ENCODE measurements at places on chromosomes 1 and 21.

- no peak overlapping the region for H3K27ac ChIP-seq
- H3K4me1 ChIP-seq, result no peaks in the 10 kb centered on the region
- H3K4me3 ChIP-seq, result no peak overlapping the region
- H3K36me3 ChIP-seq, result no peaks in the 10 kb centered on the region
Observed at GRCh38 chr1:247224822-247225221, 31.1 kb upstream of the VN1R5 start.

DNA sequence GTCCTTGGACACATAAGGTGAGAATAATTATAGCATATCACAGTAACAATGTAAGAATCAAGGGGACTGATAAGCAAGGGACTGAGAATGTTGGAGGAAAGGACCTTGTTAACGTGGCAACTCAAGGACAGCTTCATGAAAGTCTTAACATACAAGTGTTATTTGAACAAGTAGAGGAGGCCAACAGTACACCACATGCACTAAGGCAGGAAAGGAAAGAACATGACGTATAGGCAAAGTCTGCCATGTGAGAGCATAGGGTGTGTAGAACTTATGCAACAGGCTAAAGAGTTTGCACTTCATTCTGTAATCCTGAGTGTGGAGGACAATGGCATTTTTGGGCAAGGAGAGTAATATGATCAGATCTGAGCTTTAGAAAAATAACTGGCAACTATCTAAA is 33.3 kb upstream of the DIRAS3 start:
- no peak overlapping the region for H3K27ac ChIP-seq
- H3K27me3 ChIP-seq, result no peaks in the 10 kb centered on the region
- DNase-seq, result no peak
- H3K36me3 ChIP-seq, result no peaks in the 10 kb centered on the region

DNA sequence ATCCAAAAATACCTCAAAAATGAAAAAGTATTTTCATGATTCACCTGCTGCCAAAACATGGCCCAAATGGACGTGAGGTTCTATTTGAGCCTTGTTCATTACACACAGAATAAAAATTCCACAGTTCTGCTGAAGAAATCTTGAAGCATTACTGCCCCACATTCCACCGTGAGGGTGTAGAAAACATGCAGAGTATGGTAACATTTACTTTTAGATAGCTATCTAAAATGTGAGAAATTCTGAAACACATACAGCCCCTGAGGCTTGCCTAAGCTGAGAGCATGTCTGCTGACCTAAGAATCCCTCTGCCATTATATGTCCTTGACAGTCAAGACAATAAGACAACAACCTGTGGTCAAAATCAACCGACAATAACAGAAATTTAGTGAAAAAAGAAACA is 186.5 kb downstream of the DSCAM start:
- no peak for DNase-seq
- no peaks in the 10 kb centered on the region for H3K27me3 ChIP-seq
- no peak overlapping the region for H3K4me3 ChIP-seq
- H3K4me1 ChIP-seq, result no peaks in the 10 kb centered on the region
- H3K36me3 ChIP-seq, result no peaks in the 10 kb centered on the region

- H3K36me3 ChIP-seq, result no peaks in the 10 kb centered on the region
- H3K27ac ChIP-seq, result no peak overlapping the region
- H3K27me3 ChIP-seq, result no peaks in the 10 kb centered on the region
- no peak overlapping the region for H3K4me3 ChIP-seq
Observed at GRCh38 chr1:235820061-235820460, 46.6 kb downstream of the LYST start.

- DNase-seq, result no peak
- no peaks in the 10 kb centered on the region for H3K27me3 ChIP-seq
- H3K27ac ChIP-seq, result no peak overlapping the region
- no peaks in the 10 kb centered on the region for H3K36me3 ChIP-seq
- H3K4me3 ChIP-seq, result no peak overlapping the region
- H3K4me1 ChIP-seq, result peaks cover 16% of the 10 kb centered on the region
Observed at GRCh38 chr1:184004935-184005334, 32.6 kb downstream of the COLGALT2 start.

DNA sequence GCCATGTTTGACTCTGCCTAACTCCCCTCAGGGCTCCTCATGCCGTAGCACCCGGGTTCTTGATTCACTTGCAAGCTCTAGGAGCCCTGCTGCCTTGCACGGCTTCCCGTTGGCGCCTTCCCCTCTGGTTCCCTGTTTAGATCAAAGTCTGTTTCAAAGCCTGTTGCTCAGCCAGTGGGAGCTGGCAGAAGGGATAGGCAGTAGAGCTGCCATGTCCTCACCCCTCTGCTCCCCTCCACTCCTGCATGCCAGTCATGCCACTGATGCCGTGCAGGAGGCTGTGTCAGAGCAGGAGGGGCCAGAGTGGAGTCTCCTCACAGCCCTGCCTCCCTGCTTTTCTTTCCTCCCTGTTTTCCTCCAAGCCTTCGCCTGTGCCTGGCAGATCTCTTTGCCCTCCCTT is 26.5 kb downstream of the HMGCS2 start:
- no peak overlapping the region for H3K27ac ChIP-seq
- H3K4me1 ChIP-seq, result no peaks in the 10 kb centered on the region
- H3K36me3 ChIP-seq, result peaks cover 12% of the 10 kb centered on the region
- H3K27me3 ChIP-seq, result no peaks in the 10 kb centered on the region

DNA sequence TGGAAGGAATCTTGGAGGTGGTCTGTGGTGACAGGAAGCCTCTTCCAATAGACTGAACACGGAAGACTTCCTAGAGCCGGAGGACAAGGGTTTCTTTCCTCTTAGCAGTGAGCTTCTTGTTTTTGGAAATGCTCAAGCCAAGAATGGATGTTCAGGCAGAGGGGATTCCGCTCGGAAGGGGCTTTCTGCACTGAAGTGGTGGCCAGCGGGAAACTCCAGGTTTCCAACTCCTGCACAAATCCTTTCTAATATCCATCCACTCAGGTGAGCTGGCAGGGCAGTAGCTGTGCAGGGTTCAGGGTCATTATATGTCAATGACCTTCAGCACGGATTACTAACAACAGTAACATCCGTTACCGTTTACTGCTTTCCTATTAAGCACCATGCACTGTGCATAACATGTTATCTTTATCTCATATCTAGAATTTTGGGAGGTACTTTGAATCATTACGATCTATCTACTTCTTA is 573 bp upstream of the CPT2 start:
- no peaks in the 10 kb centered on the region for H3K36me3 ChIP-seq
- peak overlapping the region; percentile 88 for H3K4me3 ChIP-seq
- H3K27me3 ChIP-seq, result no peaks in the 10 kb centered on the region
- DNase-seq, result peak; percentile 40
- H3K27ac ChIP-seq, result peak overlapping the region; percentile 87

DNA sequence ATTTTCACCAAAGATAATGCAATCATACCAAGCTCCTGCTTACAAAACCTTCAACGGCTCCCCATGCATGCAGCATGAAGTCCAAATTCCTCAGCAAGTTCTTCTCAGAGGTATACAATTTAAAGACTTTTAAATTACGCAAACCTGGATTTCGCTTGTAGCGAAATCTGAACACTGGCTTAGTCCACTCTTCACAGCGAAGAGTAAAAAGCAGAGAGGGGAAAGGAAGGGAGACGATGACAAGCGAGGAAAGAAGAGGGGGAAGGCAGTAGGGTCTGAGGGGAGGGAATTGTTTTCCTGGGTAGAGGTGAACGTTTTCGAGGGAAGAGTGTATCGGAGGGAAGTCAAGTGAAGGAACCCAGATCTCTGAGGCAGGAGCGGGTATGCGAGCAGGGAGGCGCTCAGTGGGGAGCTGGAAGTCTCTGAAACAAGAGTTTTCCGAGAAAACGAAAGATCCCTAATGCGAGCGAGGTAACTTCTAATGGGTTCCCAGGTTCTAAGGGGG is 790 bp downstream of the TESK2 start:
- peak overlapping the region; percentile 89 for H3K4me3 ChIP-seq
- peaks cover 4% of the 10 kb centered on the region for H3K4me1 ChIP-seq
- H3K27me3 ChIP-seq, result no peaks in the 10 kb centered on the region
- H3K36me3 ChIP-seq, result no peaks in the 10 kb centered on the region

- no peak overlapping the region for H3K27ac ChIP-seq
- DNase-seq, result peak; percentile 71
- H3K36me3 ChIP-seq, result no peaks in the 10 kb centered on the region
- no peaks in the 10 kb centered on the region for H3K4me1 ChIP-seq
- H3K4me3 ChIP-seq, result no peak overlapping the region
Observed at GRCh38 chr1:179550746-179551682, 24.7 kb downstream of the NPHS2 start.

- H3K4me3 ChIP-seq, result no peak overlapping the region
- H3K27me3 ChIP-seq, result peaks cover 5% of the 10 kb centered on the region
- H3K27ac ChIP-seq, result no peak overlapping the region
- no peaks in the 10 kb centered on the region for H3K36me3 ChIP-seq
- no peaks in the 10 kb centered on the region for H3K4me1 ChIP-seq
Observed at GRCh38 chr21:35732788-35733187, 327.5 kb downstream of the SETD4 start.

DNA sequence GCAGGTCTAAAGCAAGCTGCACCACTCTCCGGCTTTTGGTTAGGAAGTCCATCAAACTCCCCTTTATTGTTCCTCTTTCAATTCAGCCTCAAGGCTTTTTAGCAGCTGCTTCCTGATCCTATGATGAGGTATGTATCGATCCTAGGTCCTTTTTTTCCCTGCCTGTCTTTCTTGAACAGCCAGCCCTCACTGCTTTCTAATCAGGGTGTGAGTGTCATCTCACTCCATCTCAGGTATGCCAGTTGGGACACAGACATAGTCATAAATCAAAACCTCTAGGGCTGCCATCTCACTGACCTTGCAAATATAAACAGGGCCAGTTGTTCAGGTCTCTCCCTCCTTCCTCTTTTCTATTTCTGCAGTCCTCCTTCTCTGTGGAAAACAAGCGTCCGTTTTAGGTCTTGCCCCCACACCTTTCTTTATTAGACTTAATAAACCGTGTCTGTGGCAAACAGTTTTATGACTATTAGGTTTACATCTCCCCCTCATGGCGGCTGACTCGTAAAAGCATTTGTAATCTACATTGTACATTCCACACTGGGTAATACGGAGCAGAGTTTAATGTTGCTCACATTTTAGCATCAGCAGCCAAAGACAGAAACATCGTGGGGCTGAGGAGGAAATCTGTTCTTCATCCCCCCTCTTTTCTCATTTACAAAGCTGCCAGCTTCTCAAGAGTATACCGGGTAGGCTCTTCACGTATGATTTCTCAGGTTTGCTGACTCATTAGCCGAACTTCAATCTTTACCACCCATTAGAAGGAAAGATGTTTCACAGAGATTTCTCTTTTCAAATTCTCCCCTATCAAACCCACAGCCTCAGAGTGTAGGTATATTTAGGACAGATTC is 11.6 kb downstream of the STYXL2 start:
- H3K4me1 ChIP-seq, result no peaks in the 10 kb centered on the region
- no peak overlapping the region for H3K27ac ChIP-seq
- H3K36me3 ChIP-seq, result no peaks in the 10 kb centered on the region
- H3K4me3 ChIP-seq, result no peak overlapping the region

DNA sequence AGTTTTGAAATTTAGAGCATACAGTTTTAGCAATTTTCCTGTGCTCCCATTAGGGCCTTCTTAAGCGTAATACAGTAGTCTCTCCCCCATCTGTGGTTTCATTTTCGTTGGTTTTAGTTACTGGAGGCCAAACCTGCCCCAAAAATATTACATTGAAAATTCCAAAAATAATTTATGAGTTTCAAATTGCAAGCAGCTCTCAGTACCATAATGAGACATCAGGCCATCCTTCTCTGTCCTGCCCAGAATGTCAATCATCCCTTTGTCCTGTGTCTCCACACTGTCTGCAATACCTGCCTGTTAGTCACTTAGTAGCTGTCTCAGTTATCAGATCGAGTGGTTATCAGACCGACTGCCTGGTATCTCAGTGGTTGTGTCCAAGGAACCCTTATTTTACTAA is 45.4 kb downstream of the ADSS2 start:
- no peak for DNase-seq
- H3K36me3 ChIP-seq, result peaks cover 46% of the 10 kb centered on the region
- no peaks in the 10 kb centered on the region for H3K4me1 ChIP-seq
- H3K4me3 ChIP-seq, result no peak overlapping the region
- H3K27me3 ChIP-seq, result no peaks in the 10 kb centered on the region

DNA sequence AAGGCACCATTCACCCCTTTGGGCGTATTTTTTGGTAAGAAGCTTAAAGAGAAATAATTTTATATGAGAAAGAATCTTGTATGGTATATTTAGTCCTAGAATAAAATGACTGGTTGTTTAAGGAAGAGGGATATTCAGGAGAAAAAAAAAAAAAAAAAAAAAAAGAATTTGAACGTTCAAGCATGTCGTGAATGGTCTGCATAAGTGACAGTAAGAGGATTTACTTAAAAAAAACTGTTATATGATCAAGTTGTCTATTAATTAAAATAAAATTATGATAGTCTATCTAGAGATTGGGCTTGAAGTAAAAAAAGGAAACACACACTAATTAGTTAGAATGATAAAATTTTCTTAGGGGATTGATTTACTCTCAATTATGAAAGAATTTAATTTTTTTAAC is 11.7 kb upstream of the OR14I1 start:
- H3K36me3 ChIP-seq, result no peaks in the 10 kb centered on the region
- H3K4me3 ChIP-seq, result no peak overlapping the region
- H3K27me3 ChIP-seq, result no peaks in the 10 kb centered on the region
- H3K27ac ChIP-seq, result no peak overlapping the region
- H3K4me1 ChIP-seq, result no peaks in the 10 kb centered on the region

DNA sequence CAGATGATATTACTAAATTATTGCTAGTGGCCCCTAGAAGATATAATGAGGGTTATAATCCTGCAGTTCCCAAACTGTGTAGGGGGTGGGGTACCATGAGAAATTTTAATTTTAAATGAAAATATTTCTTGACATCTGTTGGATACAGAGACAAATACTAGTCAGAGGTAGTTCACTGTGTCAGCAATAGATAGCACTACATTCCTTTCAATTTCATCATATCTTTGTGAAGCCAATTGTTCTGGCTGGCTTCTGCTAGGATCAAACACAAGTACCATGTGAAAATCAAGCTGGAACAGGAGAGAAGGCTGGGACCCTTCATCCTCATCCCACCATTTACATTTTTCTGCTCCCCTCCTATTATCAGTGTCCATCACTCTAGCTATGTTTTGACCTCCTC is 208.1 kb downstream of the USH2A start:
- DNase-seq, result no peak
- no peak overlapping the region for H3K4me3 ChIP-seq
- H3K27ac ChIP-seq, result no peak overlapping the region
- H3K4me1 ChIP-seq, result no peaks in the 10 kb centered on the region
- H3K27me3 ChIP-seq, result no peaks in the 10 kb centered on the region
- H3K36me3 ChIP-seq, result no peaks in the 10 kb centered on the region

GRCh38 chr1:174659823-174660222 is 212.1 kb downstream of the GPR52 start:
- no peak overlapping the region for H3K27ac ChIP-seq
- H3K4me3 ChIP-seq, result no peak overlapping the region
- no peaks in the 10 kb centered on the region for H3K27me3 ChIP-seq
- DNase-seq, result peak; percentile 32
- no peaks in the 10 kb centered on the region for H3K36me3 ChIP-seq

GRCh38 chr1:30704271-30704670 is 19.1 kb downstream of the MATN1 start:
- H3K36me3 ChIP-seq, result no peaks in the 10 kb centered on the region
- no peak overlapping the region for H3K4me3 ChIP-seq
- no peaks in the 10 kb centered on the region for H3K27me3 ChIP-seq
- peaks cover 13% of the 10 kb centered on the region for H3K4me1 ChIP-seq

DNA sequence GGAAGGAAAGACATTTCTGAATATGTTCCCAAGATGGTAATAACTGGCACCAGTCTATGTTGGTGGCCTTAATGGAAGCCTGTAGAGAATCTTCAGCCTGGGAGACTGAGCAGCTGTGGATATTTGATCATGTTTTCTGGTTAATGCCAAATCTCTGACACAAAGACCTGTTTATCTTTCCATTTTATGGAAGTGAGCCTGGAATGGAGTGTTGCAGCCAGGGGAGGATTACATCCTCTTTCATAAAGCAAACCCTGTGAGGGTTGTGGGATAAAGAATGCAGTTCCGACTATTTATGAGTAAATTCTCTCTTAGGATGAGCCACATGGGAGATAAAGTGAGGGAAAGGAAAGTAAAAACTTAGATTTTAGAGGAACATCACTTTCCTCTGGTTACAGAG is 144.1 kb downstream of the PCP4 start:
- H3K27ac ChIP-seq, result no peak overlapping the region
- no peaks in the 10 kb centered on the region for H3K27me3 ChIP-seq
- no peak for DNase-seq

All from GM23248 (cell line).